Ovary (tissue), 10 donors: ENCODE measurements at places on chromosomes 6 and 20. TPM values are rescaled to one million over a fixed set of nuclear protein-coding genes. Genes with fewer than 3 reads are reported as not detected.

The LY6G6C gene
- not detected for total RNA-seq

The MAS1L gene
- not detected for total RNA-seq

The PDE7B gene
- 19.0 TPM for total RNA-seq

The CYP24A1 gene
- not detected for total RNA-seq

The DSP gene
- total RNA-seq, result 65.7 TPM

The HCRTR2 gene
- not detected for total RNA-seq

The PLA2G7 gene
- total RNA-seq, result 0.30 TPM
